ENCODE measurements at places on chromosomes 1 and 21.

DNA sequence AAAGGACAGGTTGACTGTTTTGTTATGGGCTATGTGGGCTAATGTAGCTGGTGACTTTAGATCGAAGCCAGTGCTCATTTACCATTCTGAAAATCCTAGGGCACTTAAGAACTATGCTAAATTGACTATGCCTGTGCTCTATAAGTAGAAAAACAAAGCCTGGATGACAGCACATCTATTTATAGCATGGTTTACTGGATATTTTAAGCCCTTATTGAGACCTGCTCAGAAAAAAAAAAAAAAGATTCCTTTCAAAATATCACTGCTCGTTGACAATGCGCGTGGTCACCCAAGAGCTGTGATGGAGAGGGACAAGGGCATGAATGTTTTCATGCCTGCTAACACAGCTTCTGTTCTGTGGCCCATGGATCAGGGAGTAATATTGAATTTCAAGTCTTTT, 48.1 kb downstream of the CAMSAP2 start:
- no peak for DNase-seq

DNA sequence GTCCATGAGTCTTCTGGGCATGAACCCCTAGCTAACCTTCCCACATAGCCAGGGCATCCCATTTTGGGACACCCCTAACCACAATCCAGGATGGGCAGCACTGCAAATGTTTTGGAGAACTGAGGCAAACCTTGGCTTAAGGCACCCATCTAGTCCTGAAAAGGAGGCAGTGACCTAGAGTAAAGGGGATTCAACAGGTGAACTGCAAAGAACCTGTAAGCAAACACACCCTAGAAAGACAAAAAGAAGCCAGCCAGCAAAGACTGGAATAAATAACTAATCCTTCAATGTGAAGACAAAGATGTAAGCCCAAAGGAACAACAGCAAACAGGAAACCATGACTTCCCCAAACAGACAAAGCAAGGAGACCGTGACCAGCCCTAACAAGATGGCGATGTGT, 56.8 kb upstream of the PPIH start:
- DNase-seq = no peak

- no peak for DNase-seq
Measured at GRCh38 chr1:40563266-40563665, 31.8 kb downstream of the ZNF684 start.

DNA sequence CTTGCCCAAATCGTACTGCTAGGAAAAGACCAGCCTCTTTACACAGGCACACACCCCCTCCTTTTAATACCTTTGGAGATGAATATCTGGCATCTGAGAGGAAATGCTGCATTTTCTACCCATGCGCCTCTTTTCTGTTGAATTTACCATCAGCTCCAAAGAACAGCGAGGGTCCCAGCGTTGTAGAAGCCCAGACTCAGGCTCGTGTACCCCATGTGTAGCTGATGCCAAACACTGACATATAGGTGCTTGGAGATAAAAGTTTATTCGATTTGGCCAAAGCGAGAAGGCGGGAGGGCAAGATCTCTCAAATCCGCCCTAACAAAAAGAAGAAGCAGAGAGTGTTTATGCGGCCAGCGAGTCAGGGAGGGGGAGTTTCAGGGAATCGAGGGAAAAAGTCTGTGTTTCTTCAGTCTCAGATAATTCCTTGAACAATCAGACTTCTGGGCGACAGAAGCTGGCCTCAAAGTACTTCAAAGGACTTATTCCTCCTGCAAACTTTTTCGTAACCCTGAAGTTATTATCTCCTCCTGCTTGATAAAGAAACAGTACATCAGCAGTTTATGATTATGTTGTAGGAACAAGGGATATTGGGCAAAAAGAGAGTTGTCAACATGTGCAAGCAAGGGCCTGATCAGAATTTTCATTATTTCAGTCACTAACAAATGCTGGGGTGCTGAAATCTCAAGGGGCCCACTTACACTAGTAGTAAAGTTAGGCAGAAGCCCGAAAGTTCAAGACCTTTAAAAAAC, 642 bp upstream of the CREG1 start:
- no peak for DNase-seq

GRCh38 chr1:206030714-206031113, 7.0 kb upstream of the CTSE start:
- peak; percentile 67 for DNase-seq

DNA sequence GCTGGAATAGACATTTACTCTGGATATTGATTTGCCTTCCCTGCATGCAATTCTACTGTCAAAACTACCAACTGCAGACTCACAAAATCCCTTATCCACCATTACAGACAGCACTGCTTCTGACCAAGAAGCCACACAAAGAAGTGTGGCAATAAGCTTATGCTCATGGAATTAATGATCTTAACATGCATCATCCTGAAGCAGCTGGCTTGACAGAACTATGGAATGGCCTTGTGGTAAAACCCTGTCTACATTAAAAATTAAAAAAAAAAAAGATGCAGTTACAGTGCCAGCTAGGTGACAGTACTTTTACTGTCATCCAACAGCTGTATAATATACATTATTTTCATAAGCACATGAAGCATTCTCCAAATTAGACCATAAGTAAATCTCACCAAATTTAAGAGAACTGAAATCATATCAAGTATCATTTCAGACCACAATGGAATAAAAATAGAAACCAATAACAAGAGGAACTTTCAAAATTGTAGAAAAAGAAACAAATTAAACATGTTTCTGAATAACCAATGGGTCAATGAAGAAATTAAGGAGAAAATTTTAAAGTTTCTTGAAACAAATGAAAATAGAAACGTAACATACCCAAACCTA, 70.7 kb downstream of the SCMH1 start:
- DNase-seq = no peak

GRCh38 chr1:14165371-14165801, 433.1 kb upstream of the KAZN start:
- DNase-seq = no peak

DNA sequence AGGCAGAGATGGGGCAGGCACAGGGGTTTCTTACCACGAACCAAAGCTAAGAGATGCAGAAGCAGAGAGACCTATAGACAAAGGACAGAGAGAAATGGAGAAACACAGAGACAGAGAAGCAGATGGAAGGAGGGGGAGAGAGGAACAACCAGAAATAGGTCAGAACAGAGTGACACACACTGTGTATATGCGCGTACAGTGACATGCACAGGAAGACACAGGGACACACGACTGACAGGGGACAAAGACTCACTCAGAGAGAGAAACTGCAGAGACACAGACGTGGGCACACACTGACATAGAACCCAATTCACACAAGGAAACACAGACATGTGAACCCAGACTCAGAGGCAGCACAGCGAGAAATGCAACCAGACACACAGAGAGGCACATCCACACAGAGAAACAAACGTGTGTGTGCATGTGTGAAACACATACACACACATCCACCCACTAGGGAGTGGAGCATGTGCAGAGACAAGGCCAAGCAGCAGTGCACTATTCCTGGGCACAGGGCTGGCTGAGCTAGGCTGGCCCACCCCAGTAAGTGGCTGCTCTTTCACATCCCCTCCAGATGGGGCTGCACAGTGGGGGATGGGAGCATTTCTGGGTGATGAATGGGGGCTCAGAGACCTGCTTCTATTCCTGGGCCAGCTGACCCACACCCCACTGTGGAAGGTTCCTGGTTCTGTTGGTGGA, 123.4 kb upstream of the CSF3R start:
- no peak for DNase-seq

- peak; percentile 19 for DNase-seq
Measured at GRCh38 chr1:200866521-200866920, 6.3 kb upstream of the GPR25 start.

DNA sequence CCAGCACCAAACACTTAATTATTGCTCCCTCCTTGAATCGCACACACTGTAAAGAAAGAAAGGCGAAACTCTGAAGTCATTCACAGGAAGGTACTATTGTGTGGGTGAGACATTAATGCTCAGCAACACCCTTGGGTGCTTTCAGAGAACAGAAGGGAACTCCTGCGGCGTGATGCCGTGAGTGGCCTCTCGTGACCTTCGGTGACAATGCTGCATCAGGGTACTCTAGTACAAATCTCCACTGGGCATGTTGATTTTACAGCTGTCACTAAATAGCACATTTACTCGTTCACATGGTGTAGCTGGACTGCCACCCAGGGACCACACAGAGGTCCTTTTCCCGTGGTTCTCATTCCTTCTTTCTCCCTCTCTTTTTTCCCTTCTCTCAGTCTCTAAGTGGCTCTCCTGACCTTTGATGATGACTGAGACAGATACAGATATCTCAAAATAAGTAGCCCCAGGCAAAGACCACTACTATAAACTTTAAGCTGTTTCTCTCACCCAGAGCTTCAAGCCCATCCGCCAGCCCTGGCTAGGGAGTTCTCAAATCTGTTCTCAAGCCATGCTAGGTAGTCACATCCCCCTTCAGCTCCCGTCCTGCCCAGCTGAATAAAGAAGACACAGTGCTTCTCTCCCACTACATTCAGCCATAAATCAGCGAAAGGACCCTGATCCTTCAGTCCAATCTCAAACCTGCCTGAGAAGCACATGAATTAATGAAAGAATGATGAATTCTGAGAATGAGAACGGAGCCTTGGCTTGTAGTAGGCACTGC, 223.4 kb upstream of the FMN2 start:
- no peak for DNase-seq

GRCh38 chr21:14542638-14543037, 3.5 kb downstream of the SAMSN1 start:
- DNase-seq = no peak

DNA sequence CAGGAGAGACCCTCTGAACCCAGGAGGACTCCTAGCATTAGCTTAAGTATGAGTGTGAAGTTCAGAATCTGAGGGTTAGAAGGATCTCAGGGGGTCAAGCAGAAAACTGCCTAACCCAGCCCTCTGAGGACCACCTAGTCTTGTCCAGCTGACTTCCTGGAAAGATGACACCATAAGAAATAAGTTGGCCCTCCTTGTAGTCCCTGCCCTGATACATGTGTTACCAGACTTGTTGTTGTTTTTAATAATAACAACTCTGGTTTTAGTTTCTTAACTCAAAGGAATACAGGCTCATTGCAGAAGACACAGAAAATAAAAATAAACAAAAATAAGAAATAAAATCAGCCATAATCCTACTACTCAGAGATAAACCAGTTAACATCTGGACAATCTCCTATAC, 21.8 kb upstream of the SARS1 start:
- DNase-seq = no peak

DNA sequence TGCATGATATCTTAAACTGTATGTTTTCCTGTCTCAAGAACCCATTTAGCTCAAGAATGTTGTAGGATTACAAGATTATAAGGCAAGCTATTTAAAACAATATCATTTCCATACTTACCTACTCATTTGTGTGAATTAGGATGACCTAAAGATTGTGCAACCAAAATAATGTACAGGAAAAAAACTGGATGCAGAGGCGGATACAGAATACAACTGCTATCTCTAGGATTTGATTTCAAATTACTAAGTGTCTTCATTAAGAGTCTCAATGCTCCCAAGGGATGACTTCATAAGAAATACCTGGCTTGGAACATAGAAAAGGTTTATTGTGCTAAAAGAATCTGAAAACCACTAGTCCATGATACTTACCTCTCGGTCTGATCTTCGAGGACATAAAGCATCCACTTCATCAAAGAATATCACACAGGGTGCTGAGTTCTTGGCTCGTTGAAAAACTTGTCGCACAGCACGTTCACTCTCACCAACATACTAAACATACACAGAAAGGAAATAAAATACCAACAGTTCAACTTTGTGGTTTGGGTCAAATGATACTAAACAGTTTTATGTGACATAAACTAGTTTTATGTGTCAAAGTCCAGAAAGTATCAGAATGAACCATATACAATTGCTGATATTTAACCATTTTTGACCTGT, 54.9 kb downstream of the NVL start:
- no peak for DNase-seq

DNA sequence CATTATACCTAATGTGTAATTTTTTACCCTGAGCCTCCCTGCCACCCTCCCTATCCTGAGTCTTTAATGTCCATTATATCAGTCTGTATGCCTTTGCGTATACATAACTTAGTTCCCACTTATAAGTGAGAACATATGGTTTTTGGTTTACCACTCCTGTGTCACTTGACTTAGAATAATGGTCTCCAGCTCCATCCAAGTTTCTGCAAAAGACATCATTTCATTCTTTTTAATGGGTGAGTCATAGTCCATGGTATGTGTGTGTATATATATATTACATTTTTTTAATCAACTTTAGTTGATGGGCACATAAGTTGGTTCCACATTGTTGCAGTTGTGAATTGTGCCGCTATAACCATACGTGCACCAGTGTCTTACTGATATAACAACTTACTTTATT, 477.1 kb upstream of the NEGR1 start:
- peak; percentile 6 for DNase-seq

DNA sequence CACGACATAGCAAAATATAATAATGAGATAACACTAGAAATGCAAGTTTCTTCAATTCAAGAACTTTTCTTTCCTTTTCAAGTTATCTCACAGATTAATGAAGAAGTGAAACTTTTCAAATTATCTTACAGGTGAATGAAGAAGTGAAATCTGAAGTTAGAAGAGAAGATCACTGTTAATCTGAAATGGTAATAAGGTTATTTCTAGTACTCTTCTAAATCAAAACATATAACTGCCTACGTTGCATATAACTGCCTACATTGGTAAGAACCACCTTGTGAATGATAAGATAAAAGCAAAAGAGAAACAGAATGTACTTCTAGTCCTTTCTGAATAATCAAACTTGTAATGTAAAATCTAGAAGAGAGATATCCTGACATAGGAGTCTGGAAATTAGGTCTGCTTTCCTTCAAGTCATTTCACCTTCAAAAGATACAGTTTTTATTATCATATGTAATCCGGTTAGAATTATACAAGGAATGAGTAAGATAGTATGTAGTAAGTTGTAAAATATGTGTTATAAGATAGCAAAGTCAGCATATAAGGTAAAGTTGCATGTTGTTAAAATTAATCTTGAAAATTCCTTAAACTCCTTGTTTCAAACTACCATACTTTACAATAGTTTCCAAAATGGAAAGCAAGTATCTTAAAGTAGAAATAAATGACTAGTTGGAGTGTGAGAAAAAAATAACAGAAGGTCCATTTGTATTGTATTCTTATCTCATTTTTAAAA, 522.4 kb upstream of the ZRANB2 start:
- no peak for DNase-seq

DNA sequence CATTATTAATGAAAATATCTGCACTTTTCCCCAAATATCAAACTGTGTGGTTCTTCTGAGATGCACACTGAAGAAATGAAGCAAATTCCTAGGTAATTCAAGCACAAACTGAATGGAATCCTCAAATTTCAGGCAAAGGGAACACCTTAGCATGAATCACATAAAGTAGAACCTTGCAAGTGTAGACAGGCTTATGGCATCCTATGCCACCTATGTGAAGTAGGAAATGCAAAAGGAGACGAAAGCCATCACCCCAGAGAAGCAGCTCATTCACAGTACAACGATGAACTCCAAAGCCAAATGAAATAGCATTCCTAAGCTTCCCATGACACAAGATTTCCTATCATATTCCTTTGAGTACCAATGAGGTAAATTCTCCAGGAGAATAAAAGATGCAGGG, 461.2 kb upstream of the RUNX1 start:
- DNase-seq = no peak

All from EL (cell line).